HEK293T (cell line): ENCODE measurements at places on chromosomes 12 and 14.

GRCh38 chr12:122871851-122872780 lies 23.8 kb downstream of the VPS37B start:
- no peak for DNase-seq

DNA sequence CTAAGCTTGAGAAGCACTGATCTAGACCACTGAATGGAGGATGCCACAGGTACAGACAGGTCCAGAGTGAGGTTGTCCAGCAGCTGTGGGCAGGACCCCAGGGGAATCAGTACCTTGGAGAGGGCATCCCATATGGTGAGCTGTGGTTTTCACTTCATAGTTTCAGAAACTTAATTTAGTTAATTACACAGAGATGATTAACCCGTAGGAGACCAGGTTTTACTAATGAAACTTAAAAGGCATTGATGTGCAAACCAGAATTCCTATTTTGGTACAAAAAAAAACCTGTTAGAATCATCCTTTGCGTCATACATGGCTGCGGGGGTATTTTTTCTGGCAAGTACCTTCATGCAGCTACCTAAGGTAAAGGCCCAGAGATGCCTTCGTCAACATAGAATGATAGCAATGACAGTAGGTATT lies 159.3 kb downstream of the DACT1 start:
- no peak for DNase-seq

GRCh38 chr14:32186248-32186647 lies 15.6 kb upstream of the RNU6-7 start:
- no peak for DNase-seq

DNA sequence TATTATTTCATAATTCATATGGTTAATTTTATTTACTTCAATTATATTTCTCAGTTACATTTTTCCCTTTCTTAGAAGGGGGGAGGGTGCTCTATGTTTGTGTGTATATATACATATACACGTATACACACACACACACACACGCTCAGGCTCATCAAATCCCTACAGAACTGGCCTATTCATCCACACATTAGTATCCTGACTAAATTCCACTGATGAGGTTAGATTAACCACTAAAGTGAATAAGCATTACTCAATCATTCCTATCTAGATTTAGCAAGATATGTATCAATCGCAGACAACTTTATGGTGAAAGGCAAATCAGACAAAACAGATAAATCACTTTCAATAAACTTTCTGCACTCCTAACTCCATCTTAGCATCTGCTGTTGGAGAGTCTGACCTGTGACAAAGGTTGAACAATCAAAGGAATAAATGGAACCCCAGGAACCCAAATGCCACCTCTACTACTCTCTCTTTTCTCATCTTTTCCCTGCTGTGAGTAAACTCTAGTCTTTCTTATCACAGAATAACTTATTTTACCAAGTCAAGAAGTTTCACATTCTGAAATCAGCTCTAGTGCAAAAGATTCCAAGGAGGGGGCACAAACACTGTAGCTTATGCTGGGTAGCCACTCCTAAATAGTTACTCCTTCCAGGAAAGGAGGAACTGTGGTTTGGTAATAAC lies 67.6 kb downstream of the RALGAPA1 start:
- no peak for DNase-seq

DNA sequence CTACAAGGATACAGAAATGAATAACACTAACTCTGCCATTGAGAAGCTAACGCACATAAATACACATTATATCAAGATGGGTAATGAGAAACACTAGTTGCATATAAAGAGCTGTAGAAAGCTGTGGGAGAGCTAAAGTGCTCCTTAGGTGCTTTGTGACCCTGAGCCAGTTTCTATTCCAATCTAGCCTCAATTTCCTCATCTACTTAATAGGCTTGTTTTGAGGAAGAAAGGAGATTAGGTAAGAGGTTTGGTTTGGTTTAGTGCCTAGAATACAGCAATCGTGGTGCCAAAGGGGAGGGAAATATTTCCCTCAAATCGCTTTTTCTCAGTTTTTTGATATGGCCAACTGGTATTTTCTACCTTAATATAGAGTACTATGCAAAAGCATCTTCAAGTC lies 994 bp downstream of the SRP54 start:
- no peak for DNase-seq

DNA sequence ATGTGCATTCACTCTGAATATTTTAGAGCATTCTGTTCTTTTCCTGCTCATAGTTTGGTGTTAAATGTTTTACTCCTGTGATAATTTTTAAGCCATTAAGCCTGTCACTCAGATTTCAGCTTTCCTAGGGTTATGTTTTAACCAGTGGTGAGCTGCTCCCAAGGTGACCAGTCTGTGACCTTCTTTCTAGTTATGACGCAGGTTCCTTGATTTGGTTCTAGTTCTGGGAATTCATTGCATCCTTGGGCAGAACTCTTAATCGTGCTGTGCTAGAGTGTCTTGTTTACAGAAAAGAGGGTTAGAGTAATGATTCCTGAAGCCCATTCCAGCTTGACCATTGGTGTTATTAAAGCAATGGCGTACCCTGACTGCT lies 2.2 kb downstream of the GABARAPL1 start:
- no peak for DNase-seq

DNA sequence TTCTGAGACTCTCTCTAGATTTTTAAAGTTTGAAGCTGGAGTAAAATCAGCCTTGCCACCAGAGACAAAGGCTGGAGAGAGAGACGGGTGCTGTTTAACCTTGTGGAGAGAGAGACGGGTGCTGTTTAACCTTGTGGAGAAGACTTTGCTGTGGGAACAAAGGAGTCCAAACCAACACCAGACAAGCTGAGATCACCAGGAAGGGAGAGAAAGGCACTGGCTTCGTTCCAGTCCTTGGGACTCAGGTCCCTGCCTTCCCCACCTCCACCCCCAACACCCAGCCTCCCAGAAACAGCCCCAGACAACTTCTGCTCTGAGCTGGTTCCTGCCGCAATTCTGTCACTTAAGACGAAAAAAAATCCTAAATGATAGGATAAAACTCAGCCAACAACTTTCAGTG lies 1389.3 kb downstream of the AACS start:
- DNase-seq: no peak

- peak; percentile 5 for DNase-seq
Measured at GRCh38 chr14:44657696-44658388, 150.8 kb upstream of the FSCB start.

GRCh38 chr14:89284333-89285058 lies 132.5 kb downstream of the FOXN3 start:
- DNase-seq: no peak

GRCh38 chr14:78405079-78405856 lies 235.1 kb downstream of the NRXN3 start:
- DNase-seq: no peak

GRCh38 chr14:90454041-90455000 lies 57.5 kb downstream of the CALM1 start:
- peak; percentile 72 for DNase-seq

GRCh38 chr12:88546853-88547252 lies 33.4 kb downstream of the KITLG start:
- DNase-seq: no peak

DNA sequence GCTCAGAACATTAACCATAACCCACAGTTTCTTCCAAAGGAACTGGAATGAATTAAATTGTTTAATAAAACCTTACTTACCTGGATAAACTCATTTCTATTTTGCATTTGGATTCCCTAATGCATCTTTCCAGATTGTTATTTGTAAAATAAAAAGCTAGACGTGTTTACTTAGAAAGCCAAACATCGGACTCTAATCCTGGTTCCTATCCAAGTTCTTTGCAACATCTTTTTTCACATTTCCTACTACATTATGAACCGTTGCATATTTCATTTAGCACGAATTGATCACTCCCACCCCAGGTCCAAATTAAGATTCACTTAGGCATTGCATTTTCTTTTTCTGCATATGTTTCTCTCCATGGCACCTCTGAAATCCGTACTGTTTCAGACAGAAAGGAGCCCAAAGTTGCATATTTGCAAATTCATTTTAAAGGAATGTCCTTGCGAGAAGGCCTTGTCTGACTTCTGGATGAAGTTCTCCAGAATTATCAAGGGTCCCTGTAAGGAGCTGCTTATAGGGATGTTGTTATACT lies 164.4 kb upstream of the GSC start:
- DNase-seq: no peak

- no peak for DNase-seq
Measured at GRCh38 chr14:54882521-54882920, 20.1 kb downstream of the GCH1 start.

GRCh38 chr14:28676479-28676878 lies 90.1 kb upstream of the FOXG1 start:
- DNase-seq: no peak

DNA sequence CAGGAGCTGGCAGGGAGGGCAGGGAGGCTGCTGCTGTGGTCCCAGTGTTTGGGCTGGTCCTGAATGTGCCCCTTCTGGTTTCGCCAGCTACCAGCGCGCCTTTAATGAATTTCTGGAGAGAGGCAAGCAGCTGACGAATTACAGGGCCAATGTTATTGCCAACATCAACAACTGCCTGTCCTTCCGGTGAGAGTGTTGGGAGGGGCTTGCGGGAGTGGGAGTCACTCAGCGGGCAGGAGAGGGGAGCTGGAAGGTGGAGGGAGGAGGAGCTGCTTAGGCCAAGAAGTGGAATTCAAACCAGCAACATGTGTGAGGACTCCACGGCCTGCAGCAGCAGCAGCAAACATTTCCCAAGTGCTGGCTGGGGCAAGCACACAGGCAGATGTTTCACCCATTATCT lies 7.7 kb downstream of the TNFAIP2 start:
- DNase-seq: no peak

GRCh38 chr12:4829161-4829792 lies 80.4 kb upstream of the KCNA1 start:
- no peak for DNase-seq

- DNase-seq: no peak
Measured at GRCh38 chr12:120588948-120589930, 8.0 kb upstream of the POP5 start.

- DNase-seq: no peak
Measured at GRCh38 chr14:100451264-100451663, 128.1 kb downstream of the SLC25A47 start.

- DNase-seq: no peak
Measured at GRCh38 chr14:76782115-76782884, 21.0 kb downstream of the VASH1 start.

GRCh38 chr12:66637699-66638301 lies 41.1 kb downstream of the GRIP1 start:
- DNase-seq: no peak
